MCF 10A (cell line): ENCODE measurements at places on chromosomes 3 and 15. TPM values are rescaled to one million over a fixed set of nuclear protein-coding genes. Genes with fewer than 3 reads are reported as not detected.

GRCh38 chr3:112280266-112280665 lies 13.8 kb downstream of the SLC9C1 start:
- DNase-seq: no peak

DNA sequence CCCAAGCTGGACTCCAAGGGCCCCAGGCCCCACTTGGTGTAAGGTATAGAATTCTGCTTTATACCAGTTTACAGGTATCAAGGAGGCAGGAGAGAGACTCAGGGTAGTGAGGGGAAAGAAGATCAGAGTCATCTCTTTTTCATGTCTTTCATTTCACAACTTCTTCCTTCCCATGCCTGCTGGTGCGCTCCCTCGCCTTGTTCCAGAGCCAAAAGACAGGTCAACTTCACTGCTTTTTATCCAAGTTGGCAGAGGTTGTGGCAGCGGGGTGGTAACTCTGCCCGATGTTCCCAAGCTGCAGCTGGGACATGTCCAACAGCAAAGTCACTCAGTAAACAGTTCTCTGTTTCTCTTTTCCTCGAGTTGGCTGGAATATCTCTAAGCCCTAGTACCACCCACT lies 86.3 kb upstream of the TCF12 start:
- DNase-seq: peak; percentile 72

- no peak for DNase-seq
Observed at GRCh38 chr3:137052298-137052697, 94.5 kb downstream of the IL20RB start.

GRCh38 chr3:185397676-185398075 lies 34.7 kb downstream of the MAP3K13 start:
- DNase-seq: no peak

DNA sequence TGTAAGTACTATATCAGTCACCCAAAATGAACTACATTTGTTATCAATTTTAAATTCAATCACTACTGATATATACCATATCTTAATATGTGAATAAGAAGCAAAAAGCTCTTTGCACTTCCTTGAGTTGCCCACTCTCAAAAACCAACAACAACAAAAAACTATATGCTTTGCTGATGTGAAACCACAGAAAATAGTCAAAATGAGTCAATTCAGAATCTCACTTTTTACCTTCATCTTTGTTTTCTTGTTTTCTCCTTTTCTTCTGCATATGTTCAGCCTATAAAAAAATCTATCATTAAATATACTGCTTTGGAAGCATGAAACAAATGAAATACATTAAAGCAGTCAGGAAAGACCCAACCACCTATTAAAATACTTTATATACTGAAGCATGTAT lies 80.7 kb downstream of the UBR1 start:
- DNase-seq: no peak

Gene FOXL2
- total RNA-seq: 0.17 and 0.30 TPM in 2 replicates

Gene FBXW12
- not detected in 2 replicates for total RNA-seq

Gene TMEM207
- not detected in 2 replicates for total RNA-seq
